Brain pericyte (primary cell): ENCODE measurements at places on chromosomes 7 and 10.

DNA sequence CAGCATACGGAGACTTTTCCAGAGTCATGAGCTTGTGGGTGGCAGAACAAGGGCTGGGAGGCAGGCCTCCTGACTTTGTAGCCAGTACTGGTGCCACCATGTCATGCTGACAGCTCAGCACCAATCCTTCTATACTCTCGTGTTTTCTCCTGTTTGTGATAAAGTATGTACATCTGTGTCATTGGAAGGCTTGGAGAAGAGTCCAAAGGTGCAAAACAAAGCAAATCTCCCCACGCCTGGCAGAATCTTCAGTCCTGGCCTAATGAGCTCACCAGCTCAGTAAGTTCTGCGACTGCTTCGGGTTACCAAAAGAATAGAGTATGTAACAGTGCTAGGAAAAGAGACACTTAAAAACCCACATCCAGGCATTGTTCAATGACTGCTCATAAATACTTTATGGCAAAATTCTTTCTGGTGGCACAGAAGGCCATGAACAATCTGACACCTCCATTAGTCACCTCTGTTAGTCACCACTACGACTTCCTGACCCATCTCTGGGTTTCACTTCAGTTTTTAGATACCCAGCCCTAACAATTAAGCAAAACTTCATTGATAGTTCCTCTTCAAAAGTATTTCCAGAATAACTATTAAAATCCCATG is 24.5 kb downstream of the STEAP1 start:
- no peak for DNase-seq

- no peak for DNase-seq
These were observed 17.5 kb upstream of the CPVL start for GRCh38 chr7:29163854-29164253.

- DNase-seq: no peak
These were observed 7.4 kb upstream of the LFNG start for GRCh38 chr7:2512179-2512661.

GRCh38 chr10:85280014-85280413 is 951.6 kb downstream of the CCSER2 start:
- DNase-seq: no peak

DNA sequence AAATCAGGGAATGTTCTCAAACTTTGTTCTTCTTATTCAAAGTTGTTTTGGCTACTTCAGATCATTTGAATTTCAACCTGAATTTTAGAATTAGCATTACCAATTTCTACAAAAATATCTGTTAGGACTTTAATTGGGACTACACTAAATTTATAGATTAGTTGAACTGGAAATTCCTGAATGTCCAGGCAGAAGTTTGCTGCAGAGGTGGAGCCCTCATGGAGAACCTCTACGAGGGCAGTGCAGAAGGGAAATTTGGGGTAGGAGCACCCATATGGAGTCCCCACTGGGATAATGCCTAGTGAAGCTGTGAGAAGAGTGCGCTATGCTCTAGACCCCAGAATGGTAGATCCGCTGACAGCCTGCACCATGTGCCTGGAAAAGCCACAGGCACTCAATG is 22.8 kb upstream of the AGMO start:
- no peak for DNase-seq

DNA sequence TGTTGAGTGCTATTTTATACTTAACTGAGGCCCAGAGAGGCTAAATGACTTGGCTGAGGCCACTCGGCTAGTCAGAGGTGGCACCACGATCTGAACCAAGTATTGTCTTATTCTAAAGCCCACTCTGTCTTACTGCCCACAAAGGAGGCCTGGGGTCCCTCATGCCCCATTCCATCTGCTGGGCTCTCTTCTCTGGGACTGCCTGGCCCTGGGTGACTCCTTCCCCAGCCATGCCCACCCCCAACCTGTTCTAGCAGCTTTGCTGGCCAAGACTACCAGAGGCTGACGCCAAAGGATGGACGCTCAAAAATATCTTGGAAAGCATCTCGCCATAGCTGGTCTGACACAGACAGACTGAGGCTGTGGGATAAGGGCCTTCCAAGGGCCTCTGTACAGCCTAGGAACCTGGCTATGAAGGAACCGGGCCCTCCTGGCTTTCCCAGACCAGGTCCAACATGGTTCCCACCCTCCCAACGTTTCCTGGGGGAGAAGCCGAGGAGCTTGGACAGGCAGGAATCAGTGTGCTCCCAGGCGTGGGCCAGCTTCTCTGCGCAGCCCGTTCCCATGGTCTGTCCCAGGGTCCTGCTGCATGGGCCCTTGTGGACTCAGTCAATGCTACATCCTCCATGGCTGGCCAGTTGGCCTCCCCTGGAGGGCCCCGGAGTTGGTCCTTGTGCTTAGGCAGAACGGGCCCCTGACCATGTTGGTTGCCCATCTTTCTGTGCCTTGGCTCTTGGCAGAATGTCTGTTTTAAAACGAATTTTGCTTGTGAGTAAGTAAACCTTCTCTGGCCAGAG is 11.7 kb downstream of the HSPA12A start:
- no peak for DNase-seq

DNA sequence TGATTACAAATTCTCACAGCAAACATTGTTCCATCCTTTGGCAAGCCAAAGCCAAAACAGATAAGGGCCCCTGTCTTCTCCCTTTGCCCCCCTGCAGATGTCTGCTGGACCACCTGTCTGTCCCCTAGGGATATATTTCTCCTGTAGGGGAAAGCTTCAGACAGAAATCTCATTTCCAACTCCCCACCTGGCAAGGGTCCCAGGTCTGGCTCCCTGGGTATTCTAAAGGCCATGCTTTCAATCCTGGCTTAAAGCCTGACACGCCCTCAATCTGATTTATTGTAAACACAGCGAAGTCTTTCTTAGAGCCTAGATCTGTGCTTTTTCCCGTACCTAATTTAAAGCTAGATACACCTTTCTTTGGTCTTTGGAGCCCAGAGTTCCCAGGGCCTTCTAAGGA is 66.1 kb downstream of the KCNMA1 start:
- no peak for DNase-seq

DNA sequence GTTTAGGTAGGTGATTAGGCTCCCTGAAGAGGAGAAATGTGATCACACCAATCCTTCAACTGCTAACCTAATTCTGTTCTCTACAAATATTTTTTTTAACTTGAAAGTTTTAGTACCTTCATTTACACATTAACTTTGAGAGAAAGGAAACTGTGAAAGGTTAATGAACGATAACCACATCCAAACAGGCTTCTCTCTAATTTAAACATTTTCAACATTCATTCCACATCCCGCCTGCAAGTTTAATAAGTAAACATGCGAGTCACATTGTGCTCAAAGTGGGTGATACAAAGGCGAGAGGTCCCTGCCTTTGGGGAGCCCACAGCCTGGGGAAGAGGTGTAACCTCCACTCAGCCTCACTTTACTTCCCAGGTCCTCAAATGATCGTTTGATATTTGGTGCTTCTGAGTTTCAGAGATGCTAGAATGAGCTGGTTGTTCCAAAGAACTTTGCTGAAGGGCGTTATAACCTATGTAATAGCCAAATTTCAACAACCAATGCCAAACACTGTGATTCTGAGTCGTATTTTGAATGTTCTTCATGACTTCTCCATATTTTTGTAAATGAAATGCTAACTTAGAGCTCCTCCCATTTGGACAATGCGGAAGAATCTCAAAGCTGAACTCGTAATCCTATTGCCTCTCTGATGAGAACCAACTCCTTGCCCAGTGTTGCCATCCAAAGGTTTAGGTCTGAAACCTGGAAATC is 47.5 kb downstream of the DENND2A start:
- DNase-seq: no peak

DNA sequence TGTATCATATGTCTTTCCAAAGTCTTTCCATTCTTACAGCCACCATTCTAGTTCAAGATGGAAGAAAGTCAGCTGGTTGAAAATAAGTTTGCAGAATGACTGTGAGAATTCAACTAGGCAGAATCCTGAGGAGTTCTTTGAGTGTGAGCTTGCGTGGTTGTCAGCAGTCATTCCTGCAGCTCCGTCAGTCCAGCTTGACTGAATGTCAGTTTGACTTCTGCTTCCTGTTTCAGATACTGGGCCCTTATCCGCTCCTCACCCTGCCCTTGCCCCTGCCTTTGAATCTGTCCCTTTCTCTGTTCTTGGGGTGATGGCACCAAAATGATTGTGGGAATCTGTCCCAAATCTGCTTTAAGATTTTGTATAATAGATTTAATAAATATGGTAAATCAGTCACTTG is 27.8 kb downstream of the SLC26A5 start:
- no peak for DNase-seq

DNA sequence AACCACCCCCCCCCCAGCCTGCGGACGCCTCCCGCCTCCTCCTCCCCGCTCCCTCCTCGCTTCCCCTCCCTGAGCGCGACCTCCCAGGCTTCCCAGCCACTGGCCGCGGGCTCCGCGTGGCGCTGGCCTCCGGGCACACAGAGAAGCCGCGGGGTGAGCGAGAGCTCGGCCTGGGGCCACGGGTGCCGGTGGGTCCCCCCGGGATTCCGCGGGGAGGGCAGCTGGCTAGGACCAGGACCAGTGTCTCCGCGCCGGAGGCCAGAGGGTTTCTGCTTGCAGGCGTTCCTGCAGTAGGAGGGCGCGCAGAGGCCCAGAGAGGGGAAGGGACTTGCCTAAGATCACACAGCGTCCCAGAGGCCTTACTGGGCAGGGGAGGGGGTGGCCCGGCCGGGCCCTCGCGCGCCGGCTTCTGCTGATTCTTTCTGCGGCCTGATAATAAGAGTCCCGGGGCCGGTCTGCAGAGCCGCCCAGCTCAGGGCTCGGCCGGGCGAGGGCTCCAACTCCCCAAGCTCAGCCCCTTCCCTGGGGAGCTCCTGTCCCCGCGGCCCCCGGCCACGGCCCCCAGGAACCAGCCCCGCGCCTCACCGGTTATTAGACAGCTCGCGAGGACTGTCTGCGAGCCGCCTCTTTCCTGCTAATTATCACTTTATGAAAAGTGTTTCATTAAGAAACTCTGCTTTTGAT is 10.1 kb downstream of the UNCX start:
- no peak for DNase-seq

DNA sequence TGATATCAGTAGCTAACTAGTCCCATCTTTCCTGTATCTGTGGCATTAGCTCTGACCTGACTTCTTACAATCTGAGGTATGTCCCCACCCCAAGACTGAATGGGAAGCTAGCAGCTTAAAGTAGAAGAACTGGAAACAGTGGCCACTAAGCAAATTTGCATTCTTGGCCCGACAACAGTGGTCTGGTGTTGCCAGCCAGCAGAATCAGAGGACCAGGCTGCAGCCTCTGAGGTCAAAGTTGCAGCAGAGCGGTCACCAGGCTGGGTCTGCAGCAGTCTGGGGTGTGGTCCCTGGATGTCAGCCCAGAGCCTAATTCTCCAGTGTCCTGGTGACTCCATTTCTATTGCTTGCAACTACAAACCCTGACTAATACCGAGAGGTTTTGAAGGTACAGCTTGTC is 26.3 kb downstream of the FAM107B start:
- no peak for DNase-seq

DNA sequence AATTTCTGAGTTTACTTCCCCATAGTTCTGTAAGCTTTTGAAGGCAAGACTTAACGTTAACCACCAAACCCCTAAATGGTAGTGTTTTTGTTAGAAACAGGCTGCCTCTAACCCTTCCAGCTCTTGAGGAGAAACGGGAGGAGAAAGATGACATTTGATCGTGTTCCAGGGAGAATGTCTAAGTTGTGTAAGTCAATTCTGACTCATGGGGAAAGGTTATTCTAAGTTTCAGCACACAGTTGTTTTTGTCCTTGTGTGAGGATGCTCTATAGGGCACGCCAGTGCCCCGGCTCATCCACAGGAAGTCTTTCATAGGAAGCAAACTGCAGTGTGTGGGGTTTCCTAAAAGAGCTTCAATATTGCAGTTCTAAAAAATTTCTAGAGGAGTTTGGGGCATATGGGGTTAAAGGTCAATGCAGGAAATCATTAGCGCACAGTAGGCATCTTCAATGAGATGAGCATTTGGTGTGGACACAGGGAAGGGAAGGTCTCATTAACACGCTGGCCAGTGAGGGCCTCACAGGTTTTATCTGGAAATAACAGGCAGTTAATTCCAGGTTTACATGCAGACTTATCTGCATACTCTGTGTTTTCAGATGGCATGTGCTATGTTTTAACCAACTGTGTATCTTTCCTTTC is 638.2 kb upstream of the IGFBP3 start:
- peak; percentile 63 for DNase-seq

GRCh38 chr10:99630433-99630832 is 10.2 kb upstream of the SLC25A28 start:
- DNase-seq: no peak

DNA sequence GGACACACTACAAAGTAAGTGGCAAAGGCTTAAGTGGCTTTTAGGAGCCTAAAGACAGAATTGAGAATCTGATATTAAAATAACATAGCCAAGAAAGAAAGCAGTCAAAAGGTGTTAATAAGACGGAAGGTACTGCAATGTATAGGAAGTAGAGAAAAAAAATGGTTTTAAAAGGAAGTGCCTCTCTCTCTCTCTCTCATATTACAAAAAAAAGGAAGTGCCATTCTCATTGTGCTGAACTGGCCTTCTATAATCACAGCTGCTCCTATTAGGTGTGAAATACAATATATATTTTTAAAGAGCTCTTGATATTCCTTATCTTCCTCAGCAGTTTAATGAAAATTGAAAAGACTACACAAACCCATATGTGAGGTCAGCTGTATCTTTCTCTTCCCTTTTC is 199.4 kb upstream of the NPVF start:
- no peak for DNase-seq

DNA sequence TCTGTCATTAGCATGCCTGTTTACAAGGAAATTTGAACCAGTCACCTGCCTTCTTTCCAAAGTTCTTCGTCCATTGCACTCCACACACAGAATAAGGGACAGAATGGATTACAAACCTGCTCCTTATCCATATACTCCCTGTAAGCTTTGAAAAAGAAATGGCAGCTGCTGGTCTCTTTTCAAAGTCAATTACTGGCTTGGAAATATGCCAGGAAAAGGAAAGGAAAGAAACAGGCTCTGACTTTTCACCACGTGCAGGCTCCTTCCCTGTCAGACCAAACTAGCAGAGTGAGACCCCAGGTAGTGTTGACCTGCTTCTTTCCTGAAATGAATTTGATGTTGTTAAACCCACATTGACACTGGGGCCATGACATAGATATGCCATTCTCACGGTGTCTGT is 84.5 kb downstream of the LHFPL3 start:
- no peak for DNase-seq

GRCh38 chr7:40105879-40106473 is 28.4 kb downstream of the MPLKIP start:
- no peak for DNase-seq

DNA sequence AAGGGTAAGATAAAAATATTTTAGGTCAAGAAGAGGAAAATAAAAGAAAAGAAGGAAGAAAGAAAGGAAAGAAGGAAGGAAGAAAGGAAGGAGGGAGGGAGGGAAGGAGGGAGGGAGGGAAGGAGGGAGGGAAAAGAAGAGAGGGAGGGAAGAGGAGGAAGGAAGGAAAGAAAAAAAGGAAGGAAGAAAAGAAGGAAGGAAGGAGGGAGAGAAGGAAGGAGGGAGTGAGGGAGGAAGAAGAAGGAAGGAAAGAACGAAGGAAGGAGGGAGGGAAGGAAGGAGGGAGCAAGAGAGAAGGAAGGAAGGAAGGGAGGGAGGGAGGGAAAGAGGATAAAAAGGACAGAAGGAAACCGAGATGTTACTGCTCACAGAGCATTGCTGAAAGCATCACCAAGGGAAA is 209.5 kb upstream of the PITRM1 start:
- no peak for DNase-seq
